Psoas muscle (tissue), 8 donors: ENCODE measurements at places on chromosomes 2 and 18. TPM values are rescaled to one million over a fixed set of nuclear protein-coding genes. Genes with fewer than 3 reads are reported as not detected.

- no peak for DNase-seq
Observed at GRCh38 chr2:10668402-10669012, 21.3 kb downstream of the NOL10 start.

GRCh38 chr2:217981084-217981730, 21.6 kb downstream of the TNS1 start:
- no peak for DNase-seq

SLC38A11 gene
- polyA plus RNA-seq: 0.18 TPM

DNA sequence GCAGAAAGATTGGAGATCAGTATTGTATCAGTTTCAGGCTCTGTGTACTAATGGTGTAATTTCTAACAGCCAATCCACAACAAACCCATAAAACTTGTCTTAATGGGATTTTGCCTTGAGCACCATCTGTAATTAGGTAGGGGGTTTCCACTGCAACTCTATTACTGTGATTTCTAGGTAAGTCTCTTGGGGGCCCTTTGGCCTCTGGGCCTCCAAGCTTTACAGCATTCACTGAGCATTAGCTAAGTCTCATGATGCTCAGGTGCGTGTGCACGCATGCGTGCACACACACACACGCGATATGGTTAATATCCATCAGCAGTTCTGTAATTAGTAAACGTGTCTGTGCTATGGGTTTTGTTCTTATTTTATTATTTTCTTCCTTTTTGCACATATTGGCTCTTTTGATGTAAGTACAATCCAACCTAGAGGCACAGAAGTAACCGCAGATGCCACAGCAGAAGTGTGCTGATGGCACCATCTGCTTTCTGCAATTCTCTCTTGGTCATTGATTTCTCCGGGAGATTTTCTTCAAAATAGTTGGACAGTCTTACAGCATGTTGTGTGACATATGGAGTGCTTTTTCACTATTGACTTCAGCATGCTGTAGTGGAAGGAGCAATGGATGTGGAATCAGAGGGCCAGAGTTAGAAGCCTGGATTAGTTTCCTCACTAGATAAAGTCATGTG, 592.0 kb downstream of the LRRTM4 start:
- no peak for DNase-seq

- DNase-seq: no peak
Observed at GRCh38 chr2:203689426-203690116, 16.9 kb upstream of the CD28 start.

- DNase-seq: no peak
Observed at GRCh38 chr2:215436705-215437565, 1.1 kb upstream of the FN1 start.

- no peak for DNase-seq
Observed at GRCh38 chr2:15049096-15049993, 416.8 kb downstream of the LRATD1 start.

CKAP2L gene
- not detected for polyA plus RNA-seq

GRCh38 chr2:100929147-100929546, 72.9 kb upstream of the RPL31 start:
- no peak for DNase-seq

KCNG3 gene
- not detected for polyA plus RNA-seq
